Left cardiac atrium (tissue), 4 donors: ENCODE measurements at places on chromosomes 1 and 21. TPM values are rescaled to one million over a fixed set of nuclear protein-coding genes. Genes with fewer than 3 reads are reported as not detected.

The UBXN10 gene
- total RNA-seq: 5.4 TPM

DNA sequence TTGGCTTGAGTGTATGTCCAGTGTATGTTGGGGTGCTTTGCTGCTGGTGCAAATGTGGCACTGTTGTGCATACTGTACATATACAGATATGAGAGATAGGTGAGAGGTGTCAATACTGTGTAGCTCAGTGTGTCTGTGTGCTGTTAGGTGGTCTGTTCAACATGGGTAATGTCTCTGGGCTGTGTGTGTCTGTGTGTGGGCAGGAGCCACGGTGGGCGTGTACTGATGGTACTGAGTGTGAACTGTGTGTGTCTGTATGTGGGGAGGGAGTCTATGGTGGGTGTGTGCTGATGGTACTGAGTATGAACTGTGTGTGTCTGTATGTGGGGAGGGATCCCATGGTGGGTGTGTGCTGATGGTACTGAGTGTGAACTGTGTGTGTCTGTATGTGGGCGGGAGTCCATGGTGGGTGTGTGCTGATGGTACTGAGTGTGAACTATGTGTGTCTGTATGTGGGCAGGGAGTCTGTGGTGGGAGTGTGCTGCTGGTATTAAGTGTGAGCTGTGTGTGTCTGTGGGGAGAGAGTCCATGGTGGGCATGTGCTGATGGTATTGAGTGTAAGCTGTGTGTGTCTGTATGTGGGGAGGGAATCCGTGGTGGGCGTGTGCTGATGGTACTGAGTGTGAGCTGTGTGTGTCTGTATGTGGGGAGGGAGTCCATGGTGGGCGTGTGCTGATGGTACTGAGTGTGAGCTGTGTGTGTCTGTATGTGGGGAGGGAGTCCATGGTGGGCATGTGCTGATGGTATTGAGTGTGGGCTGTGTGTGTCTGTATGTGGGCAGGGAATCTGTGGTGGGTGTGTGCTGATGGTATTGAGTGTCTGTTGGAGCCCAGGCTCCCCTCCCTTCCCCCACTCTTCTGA is 32.2 kb upstream of the FOXO6 start:
- no peak for DNase-seq

The KLHDC9 gene
- total RNA-seq: 5.7 TPM

GRCh38 chr21:44375761-44376241 is 22.4 kb downstream of the TRPM2 start:
- no peak for DNase-seq

- no peak for DNase-seq
Measured at GRCh38 chr1:245888809-245889208, 618.3 kb downstream of the SMYD3 start.

DNA sequence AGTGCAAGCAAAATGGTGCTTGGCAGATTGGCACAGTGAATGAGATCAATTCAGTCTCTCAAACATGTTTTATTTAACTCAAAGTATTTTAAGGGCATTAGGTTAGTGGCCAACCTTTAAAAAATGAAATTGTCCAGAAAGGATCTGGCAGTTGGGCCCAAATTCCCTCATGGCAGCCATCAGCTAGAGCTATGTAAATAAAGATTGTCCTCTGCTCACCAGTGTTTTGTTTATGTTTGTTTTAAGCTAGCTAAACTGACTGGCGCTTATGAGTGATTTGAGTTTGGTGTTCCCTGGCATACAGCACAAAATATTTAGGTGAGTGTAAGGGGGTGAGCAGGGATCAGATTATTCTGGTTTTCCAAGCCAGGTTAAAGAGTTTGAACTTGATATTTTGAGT is 18.1 kb downstream of the HDAC1 start:
- DNase-seq: no peak

- DNase-seq: no peak
Measured at GRCh38 chr1:27117733-27118439, 37.0 kb downstream of the SLC9A1 start.

DNA sequence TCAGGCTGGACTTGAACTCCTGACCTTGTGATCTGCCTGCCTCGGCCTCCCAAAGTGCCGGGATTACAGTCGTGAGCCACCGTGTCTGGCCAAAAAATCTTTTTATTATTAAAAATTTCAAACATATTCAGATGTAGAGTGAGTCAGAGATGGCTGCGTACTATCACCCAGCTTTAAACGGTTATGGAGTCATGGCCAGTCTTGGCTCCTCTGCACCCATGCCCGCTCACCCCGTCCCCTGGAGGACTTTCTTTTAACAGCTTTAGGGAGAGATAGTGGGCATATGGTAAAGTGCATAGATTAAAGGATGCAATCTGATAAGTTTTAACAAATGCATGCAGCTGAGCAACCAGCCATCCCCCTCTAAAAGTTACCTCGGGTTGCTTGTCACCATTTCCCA is 51.8 kb downstream of the TNFRSF8 start:
- DNase-seq: no peak

The CD5L gene
- total RNA-seq: 0.38 TPM
